Left forelimb (tissue), 1 donor: ENCODE measurements at places on chromosomes 6 and 20.

DNA sequence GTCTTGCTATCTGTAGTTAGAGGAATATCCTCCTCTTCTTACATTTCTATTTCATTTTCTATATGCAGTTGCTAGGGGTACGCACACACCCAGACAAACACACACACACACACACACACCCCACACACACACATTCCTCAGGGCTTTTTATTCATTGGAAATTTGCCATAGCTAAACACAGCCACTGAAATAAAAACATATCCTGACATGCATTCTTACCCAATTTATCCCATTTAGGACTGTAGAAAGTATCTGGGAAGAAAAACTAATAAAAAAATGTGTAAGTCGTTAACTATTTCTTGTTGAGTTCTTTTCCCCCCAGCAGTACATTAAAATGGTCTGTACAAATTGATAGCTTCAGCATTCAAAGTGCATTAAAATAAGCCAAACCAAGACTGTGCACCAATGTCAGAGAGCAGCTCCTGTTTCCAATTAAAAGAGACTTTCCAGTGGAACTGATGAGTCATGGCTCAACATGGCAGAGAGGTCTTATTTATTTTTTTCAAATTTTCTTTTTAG, 357.9 kb upstream of the AGPAT4 start:
- no peak for DNase-seq

- DNase-seq: no peak
These were observed 11.6 kb upstream of the TRIM39 start for GRCh38 chr6:30315156-30315555.

DNA sequence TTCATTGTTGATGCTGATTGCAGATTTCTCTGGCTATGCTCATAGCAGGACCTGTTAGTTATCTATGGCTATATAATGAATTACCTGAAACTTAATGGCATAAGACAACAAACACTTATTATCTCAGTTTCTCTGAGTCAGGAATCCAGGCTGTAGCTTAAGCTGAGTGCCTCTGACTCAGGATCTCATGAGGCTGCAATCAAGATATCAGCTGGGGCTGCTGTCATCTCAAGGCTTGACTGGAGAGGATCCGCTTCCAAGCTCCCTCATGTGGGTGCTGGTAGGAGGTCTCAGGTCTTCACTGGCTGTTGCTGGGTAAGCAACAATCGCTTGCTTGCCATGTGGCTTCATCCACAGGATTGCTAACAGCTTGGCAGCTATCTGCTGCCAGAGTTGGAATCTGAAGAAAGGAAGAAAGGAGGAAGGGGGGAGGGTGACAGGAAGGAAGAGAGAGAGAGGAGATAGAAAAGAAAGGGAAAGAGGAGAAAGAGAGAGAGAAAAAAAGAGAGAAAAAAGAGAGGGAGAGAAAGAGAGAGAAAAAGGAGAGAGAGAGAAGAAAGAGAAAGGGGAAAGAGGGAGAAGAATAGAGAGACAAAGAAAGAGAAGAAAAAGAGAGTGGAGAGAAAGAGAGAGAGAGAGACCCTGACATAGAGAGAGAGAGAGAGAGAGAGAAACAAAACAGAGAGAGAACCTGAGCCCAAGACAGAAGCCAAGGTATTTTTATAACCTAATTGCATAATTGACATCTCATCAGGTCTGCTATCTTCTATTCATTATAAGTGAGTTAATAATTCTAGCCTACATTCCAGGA, 579.0 kb upstream of the BTBD3 start:
- no peak for DNase-seq

- DNase-seq: no peak
These were observed 31.5 kb downstream of the TRAF3IP2 start for GRCh38 chr6:111573892-111574797.

DNA sequence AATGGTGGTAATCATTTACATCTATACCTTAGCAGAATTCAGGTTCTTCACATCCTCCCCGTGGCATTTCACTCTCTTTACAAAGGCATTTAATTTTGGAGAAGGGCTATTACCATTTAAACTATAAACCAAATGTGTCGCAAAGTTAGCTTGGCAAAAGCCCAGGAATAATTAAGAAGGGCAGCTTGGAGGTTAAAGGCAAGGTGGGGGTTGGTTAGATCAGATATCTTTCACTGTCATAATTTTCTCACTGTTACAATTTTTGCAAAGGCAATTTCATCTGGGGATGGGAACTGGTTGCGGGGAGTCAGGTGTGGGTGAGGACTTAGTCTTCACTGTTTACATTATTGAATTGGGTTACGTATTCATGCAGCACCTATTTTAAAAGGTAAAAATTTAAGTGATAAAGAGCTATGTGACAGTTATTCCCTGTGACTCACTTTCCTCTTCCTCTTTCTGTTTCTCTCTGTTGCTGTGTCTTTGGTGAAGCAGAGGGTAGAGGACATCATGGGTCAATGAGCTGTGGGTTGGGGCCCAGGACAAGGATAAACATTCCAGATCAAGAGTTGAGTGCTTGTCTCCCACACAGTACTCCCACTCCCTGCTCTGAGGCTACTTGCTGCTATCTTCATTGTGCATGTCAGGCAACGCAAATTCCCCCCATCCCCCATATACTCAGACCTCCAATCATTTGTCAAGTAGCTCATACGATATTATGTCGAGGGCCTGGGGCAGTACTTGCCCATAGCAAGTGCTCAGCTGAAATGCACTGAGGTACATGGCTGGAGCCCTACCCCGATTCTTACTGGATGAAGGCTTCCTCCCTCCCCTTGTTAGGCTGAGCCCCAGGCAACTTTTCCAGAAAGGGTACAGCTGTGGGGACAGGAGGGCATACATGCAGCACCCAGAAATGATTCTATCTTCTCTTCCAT, 223.1 kb upstream of the MYLIP start:
- no peak for DNase-seq

DNA sequence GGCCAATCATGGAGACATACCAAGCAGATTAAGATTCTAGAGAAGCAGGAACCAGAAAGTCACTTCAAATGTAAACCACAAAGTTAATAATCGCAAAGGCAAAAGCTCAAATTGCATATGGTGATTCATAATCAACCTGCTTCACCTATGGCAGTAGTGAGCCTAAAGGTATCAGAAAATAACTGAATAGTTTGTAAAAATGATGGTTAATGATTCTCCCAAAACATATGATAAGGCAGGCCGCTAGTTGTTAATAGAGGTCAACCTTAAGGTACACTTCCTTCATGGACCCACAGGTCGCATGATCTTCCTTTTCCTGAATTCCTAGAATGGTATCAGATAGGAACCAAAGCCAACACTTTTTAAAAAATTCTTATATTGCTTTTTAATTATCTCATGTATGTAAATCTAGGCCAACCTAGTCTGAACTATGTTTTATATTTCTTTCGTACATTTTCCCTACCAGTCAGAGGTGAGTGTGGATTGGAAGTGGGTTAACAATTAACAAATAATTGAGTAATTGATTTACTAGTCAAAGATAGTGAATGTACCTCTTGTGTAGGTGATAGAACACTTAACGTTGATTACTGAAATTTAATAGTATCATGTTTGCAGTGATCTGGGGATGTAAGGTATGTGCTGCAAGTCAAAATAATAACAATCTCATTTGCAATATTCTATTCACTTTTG, 16.4 kb downstream of the TAAR2 start:
- DNase-seq: no peak

DNA sequence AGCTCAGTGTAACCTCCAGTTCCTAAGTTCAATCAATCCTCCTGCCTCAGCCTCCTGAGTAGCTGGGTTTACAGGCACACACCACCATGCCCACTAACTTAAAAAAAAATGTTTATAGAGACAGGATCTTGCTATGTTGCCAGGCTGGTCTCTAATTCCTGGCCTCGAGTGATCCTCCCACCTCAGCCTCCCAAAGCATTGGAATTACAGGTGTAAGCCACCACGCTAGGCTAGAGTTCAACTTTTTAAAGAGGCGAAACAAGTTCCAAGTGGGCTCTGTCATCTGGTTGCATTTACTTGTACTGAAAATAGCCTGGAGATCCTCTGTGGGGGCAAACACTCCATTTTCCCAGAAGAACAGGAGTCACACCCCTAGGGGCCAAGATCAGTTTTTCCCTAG, 100.7 kb upstream of the RIPOR2 start:
- DNase-seq: no peak

- no peak for DNase-seq
These were observed 126.3 kb downstream of the HIVEP1 start for GRCh38 chr6:12138381-12138780.

DNA sequence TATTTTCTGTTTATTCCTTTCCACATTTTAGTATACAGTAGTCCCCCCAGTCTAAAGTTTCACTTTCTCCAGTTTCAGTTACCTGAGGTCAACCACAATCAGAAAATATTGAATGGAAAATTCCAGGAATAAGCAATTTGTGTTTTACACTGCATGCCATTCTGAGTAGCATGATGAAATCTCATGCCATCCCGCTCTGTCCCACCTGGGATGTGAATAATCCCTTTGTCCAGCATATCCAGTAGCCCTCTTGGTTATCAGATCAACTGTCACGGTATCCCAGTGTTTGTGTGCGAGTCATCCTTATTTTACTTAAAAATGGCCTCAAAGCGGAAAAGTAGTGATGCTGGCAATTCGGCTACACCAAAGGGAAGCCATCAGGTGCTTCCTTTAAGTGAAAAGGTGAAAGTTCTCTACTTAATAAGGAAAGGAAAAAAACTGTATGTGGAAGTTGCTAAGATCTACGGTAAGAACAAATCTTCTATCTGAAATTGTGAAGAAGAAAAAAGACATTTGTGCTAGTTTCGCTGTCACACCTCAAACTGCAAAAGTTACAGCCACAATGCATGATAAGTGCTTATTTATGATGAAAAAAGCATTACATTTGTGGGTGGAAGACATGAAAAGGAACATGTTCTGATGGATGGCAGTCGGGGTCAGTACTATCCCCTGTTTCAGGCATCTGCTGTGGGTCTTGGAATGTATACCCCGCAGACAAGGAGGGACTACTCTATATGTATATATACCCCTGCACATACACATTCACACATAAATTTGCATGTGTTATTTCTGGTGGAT, 11.3 kb downstream of the NOX3 start:
- no peak for DNase-seq

- no peak for DNase-seq
These were observed 210.2 kb upstream of the CITED2 start for GRCh38 chr6:139584599-139584998.

DNA sequence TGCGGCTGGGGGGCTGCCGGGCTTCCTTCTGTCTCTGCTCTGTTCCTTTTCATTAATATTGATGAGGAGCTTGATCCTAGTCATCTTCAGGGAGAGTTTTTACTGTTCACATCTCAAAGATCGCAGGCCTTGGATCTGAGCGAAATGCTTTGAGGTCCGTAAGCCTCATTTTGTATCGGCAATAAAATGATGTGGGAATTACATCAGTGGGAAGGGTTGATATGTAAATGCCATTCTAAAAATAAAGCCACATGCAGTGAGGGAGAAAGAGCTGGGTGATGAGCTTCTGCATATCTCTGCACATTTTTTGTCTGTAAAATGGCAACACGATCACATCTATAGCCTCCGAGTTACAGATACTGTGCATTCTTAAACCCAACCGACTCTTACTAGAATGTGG, 24.9 kb downstream of the CDH26 start:
- no peak for DNase-seq

GRCh38 chr6:125743604-125744003, 5.8 kb upstream of the HEY2 start:
- no peak for DNase-seq

- DNase-seq: no peak
These were observed 235.3 kb upstream of the CEP162 start for GRCh38 chr6:84462698-84463097.

GRCh38 chr6:46684771-46685170, 2.9 kb upstream of the TDRD6 start:
- DNase-seq: no peak

GRCh38 chr6:83193747-83194566, 800 bp downstream of the RWDD2A start:
- DNase-seq: peak; percentile 73

DNA sequence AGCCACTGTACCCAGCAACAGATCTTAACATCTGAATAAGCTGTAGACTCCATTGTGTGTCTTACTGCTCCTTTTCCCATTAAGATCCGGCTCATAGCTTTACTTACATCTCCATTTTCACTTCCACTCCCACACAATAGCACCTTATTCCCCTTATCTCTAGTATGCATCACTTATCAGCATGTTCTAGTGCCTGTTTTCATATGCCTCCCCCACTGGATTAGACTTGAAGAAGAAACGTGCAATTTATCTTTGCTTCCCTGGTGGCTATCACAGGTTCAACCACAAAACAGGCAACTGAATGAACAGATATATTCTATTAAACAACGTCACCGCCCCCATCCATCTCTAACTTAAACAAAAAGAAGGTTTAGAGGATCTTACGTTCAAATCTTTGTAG, 12.1 kb downstream of the SSR1 start:
- no peak for DNase-seq

DNA sequence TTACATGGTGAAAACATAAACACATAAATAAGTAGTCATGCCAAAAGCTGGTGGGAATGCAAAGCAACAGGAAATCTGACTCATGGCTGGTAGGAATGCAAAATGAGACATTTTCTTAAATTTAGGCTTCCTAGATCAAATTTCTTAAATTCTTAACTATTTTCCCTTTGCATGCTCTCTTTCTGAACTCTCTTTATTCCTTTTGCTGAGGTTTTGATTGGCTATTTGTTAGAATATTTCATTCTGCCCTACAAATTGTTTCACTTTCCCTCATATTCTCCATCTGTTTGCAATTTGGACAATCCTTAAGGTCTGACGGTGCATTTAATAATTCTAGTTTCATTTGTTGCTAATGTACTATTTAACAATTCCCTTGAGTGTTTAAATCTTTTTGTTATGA, 437.5 kb upstream of the RGS17 start:
- no peak for DNase-seq

DNA sequence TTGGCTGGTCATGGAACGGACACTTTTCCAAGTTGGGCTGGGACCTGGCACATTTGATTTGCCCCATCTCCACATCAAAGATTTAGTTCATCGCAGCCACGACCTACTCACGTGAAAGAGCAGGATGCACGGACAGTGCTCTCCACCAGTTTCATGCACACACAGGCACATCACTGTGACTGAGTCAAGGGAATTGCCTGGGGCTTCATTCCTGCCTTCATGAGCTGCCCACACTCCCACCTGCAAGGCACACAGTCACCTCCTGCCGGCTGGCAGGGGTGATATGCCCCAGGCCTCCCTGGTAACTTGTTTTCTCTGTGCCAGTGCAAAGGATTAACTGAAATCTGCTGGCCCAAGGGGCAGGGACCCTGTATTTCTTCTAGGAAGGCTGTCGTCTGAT, 23.3 kb upstream of the CST1 start:
- DNase-seq: no peak

DNA sequence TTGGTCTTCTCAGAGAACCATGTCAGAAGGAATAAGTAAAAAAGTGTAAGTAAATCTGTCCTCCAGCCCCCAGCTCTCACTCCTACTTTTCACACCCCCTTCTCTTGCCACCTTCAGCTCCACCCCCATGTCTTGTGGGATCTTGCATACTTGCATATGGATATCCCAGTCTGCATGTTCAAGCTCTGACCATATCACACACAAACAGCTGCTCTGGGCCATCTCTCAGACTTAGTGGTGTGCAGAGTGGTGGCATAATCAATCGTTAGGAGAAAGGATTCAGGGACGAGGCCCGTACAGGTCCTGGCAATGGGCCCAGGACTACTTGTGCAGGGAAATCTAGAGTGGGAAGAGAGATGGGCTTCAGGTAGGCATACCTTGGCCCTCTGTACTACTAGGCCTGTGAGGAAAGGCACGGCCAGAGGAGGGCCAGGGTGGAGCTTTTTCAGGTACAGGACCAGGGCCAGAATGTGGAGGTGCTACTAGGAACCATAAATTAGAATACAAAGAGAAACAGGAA, 112.0 kb upstream of the SGK1 start:
- no peak for DNase-seq
